ENCODE measurements at places on chromosomes 1 and 21.

DNA sequence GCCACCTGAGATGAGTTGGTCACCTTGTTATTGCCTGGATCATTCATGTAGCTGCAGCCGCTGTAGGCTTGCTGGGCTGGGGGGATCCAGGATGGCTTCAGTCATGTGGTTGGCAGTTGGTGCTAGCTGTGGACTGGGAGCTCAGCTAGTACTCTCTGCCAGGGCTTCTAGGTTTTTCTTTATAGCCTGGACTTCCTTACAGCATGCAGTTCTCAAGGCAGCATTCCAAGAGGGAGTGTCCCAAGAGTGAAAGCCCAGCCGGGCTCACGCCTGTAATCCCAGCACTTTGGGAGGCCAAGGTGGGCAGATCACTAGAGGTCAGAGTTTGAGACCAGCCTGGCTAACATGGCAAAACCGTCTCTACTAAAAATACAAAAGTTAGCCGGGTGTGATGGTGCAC lies 23.7 kb upstream of the ACTL8 start:
- DNase-seq = no peak

DNA sequence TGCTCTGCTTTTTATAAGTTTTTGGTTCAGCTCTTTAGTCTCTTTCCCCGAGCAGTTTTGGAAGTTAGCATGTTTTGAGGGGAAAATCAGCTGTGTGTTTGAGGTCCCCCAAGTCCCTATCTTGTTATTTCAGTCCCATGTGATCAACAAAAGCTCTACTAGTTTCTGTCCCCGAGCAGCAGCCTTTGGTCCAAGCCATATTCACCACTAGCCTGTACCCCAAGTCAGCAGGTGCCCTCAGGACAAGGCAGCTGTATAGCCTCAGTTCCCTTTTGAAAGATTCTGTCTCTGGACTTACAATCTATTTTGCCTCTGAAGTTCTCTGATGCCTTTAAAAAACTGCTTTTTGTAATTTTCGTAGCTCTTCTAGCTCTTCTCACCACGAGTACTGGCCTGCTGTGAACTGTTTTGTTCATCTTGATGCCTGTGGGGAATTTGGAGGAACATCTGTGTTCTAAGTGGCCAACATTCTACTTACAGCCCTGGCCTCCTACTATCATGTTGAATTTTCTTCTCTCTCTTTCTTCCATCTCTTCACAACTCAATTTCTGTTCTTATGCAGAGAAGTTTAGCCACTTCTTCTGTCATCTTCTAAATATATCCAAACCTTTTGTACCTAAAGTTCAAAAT lies 16.7 kb downstream of the UAP1 start:
- no peak for DNase-seq

GRCh38 chr1:103106426-103107341 lies 1.6 kb downstream of the COL11A1 start:
- DNase-seq = peak; percentile 20

DNA sequence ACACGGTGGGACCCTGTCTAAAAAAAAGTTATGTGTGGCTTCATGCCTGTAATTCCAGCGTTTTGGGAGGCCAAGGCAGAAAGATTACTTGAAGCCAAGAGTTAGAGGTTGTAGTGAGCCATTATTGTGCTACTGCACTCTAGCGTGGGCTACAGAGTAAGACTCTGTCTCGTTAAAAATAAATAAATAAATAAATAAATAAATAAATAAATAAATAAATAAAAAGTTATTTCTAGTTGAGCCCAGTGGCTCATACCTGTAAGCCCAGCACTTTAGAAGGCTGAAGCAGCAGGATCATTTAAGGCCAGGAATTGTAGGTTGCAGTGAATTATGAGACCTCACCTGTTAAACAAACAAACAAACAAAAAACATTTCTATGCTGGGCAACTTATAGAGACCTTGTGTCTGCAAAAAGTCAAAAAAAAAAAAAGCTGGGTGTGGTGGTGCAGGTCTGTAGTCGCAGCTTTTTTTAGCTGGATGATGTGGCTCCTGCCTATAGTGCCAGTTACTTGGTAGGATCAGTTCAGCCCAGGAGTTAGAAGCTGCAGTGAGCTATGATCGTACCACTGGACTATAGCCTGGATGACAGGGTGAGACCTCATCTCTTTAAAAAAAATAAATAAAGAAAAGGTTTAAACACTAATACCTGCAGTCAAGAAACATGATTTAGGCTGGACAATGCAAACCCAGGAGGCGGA lies 25.6 kb downstream of the GON4L start:
- DNase-seq = no peak

- DNase-seq = no peak
Observed at GRCh38 chr1:1841575-1841995, 49.3 kb downstream of the GNB1 start.

DNA sequence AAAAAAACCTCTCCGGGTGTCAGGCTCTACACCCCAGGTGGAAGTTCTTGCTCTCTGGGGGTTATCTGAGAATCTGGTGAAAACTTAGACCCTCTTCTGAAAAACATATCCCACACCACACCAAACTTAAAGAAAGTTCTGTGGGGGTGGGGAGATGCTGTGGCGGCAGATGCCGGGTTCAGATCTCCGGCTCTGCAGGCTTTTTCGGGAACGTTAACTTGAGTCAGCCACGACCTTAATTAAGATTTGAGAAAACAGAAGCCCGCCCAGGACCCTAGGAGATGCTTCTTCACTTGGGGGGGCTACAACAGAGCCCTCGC lies 2.3 kb downstream of the RCC2 start:
- DNase-seq = no peak

DNA sequence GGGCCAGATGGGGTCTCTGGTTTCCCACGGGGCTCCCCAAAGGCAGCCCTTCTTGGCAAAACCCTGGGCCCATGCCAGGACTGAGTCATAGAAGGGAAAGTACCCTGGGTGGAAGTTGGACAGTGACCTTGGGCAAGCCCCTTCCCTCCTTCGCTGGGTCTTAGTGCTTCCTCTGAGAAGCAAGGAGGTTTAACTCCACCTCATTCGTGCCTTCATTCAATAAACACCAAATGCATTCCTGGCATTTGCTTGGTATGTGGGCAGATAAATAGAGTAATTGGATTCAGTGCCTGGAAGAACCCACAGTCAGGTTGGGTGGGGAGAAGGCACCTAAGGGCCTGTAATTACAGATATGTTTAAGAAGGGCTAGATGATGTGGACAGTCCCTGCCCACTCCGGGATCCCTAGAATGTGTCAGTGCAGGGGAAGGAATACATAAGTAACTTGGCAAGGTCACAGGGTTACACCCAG lies 36.3 kb upstream of the CITED4 start:
- no peak for DNase-seq

DNA sequence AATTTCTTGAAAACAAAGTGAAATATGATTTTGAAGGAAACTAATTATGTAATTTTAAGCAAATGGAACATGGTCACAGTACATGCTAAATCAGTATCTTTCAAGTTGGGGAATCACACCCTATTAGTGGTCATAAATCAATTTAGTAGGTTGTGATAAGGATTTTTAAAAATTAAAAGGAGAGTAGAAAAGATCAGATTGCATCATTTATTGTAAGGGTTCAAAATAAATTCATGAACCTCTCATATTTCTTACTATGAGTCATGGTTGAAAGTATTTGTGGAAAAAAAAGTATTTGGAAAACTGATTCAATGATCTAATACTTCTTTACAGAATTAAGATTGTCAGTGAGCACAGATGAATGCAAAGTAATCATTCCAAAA lies 14.6 kb downstream of the ADSS2 start:
- DNase-seq = no peak

DNA sequence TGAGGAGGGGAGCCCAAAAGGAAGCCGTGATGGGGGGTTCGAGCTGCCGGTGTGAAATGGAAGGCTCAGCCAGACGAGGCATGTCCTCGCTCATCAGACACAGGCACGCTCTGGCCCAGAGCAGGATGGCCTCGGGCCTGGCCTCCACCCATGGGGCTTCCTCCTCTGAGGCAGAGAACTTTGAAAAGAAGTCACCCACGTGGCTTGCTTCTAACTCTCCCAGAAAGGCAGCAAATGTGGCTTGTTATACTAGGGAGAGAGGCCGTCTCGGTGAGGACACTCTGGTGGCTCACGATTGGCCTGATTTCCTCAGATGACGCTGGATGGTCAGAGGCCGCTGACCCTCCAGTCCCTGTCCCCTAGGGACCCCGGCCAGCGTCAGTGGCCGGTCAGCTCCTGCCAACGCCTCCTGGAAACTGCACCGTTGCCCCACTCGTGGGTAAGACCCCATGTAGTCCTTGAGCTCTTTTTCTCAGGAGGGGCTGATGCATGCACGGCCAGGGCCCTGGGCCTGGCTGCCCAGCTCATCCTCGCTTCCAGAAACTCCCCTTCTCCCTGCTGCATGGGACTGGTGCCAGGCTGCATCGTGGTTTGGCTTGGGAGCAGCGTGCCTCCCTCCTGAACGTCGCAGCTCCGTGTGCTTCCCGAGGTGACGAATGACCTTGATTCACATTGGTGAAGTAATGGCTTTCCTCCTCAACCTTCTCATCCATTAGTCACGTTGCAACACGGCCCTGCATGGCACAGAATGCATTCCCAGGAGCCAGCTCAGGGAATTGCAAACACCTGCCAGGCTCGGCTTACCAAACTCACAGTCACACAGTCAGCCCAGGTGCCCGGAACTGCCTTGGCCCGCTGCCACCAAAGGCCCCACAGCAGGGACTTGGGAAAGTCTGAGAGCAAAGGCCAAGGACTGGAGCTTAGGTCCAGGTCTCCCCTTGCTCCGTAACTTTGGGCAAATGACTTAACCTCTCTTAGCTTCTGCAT lies 58.8 kb downstream of the TOMM20 start:
- DNase-seq = no peak

GRCh38 chr1:8365661-8366362 lies 47.9 kb downstream of the SLC45A1 start:
- DNase-seq = no peak

DNA sequence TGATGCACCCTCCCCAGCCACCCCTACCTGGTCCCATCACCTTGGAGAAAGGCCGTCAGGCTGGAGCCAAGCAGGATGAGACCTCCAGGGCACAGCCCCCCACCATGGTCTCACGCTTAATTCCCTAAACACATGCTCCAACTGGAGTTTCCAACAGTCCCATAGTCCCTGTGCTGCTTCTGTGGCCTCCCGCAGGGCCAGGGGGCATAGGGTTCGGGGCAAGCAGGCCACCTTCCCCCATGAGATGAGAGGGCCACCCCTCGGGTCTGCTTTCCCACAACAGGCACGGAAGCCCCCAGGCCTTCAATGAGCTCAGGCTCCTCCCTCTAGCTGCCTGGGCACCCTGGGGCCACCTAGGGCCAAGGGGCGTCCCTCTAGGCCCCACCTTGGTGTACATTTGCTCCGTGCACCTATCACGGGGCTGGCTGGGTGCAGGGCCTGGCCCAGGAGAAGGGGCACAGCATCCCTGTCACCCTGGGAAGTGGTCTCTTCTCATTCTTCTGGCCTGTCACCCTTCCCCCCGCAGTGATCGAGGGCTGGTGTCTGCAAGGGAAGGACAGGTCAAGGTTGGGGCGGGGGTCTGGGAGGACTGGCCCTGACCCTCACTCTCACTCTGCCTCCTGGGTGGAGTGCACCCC lies 42.4 kb downstream of the TRIM11 start:
- no peak for DNase-seq

DNA sequence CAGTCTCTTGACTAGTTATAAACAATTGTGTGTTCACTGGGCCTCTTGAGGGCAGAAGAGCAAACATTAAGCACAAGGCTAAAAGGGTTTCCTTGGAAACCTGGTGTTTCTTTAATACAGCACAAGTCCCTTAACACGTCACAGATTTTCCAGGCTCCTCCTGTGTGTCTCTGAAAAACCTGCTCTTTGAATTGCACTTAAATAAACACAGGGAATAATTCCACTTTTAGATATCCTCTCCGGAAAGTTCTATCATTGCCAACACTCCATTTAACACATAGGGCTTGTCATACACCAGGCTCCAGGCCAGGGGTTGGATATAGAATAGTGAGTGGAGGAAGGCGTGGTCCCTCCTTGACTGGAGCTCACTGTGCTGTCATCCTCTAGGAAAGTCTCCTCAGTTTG lies 442.6 kb downstream of the DSCAM start:
- DNase-seq = no peak

GRCh38 chr1:35932158-35932636 lies 1.3 kb downstream of the AGO3 start:
- DNase-seq = no peak

GRCh38 chr1:177884479-177885021 lies 85.3 kb downstream of the SEC16B start:
- no peak for DNase-seq

DNA sequence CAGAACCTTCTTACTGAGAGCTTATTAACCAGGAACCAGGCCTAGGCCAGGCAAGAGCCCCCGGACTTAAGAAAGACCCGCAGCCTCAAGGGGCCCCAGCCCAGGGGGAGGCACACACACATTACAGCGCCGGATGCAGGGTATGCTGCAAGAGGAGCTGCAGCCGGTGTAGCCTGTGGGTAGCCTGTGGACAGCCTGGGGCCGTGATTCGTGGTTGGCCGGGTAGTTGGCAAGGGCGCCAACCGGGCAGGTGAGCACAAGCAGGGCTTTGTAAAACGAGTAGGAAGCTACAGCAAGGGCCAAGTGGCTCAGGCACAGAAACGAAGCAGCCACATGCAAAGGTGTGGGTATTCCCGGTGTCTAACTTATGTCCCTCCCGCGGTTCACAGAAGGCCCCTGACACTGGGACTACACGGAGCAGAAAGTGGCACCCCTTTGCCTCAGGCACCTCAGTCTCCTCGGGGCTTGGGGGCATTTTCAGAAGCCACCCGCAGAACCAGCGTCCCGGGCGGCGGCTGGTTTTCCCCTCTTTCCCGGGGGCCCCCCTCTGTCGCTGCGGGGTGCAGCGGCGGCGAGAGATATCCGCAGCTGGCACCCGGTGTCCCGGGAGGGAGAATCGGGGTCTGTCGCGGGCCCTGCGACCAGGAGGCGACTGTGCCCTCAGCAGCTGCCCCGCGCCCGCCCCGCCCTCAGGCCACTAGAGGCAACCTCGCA lies 40.8 kb downstream of the KIAA1614 start:
- no peak for DNase-seq

GRCh38 chr1:172356620-172357019 lies 63.9 kb upstream of the C1orf105 start:
- no peak for DNase-seq

- DNase-seq = no peak
Observed at GRCh38 chr21:46304955-46305354, 18.7 kb downstream of the C21orf58 start.

DNA sequence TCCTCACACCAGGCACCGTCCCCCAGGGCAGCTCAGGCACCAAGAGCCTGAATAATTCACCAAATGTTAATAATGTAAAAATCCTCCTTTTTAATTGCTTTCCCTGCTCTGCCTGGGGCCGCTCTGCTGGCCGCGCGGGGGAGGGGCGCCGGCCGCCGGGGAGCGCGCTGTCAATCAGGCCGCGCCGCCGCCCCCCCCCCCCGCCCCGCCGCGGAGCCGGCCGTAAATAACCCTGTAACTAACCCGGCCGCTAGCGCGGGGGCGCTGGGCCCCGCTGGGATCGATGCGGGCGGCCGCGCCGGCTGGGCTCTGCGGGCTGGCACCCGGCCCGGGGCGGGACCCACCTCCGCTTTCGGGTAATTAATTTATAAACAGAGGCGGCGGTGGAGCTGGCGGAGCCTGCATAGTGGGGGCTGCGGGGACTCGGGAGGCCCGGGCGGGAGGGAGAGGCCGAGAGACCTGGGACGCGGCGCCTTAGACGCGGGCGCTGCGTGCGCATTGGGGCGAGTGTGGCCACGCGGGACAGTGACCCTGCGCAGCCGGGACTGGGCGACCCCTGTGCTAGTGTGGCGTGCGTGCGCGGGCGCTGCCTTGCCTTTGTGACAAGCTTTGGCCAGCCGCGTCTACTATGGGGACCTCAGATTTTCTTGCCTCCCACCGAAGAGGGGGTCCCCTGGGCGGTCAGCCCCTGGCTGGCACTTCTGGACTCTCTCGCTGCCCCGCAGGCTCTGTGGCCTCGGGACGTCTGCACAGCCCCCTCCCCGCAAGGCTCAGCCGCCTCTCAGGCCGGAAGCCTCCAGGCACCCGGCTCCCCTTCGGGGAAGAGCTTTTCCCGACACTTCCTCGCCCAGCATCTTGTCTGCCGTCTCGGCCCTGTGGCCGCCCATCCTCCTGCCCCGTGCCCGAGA lies 16.6 kb downstream of the SAMD11 start:
- DNase-seq = peak; percentile 33
